ENCODE measurements at places on chromosomes 7 and 10.
A peak's percentile ranks its signal among the peaks of the same experiment; 100 is the strongest.

DNA sequence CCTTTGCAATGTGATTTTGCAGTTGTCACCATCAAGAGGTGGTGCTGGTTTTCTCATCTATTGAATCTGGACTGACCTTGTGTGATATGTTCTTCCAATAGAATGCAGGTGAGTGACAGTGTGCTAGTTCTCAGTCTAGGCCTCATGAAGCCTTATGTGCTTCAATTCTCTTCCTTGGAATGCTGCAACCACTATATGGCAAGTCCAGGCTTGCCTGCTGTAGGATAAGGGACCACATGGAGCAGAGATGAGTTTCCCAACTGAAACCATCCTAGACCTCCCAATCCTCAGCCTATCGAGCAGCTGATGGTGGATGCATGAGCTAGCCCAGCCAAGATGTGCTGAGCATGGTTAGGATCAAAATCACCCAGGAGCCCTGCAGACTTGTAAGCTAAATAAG lies 32.6 kb upstream of the ARHGAP21 start:
- no peak for DNase-seq

- DNase-seq, result no peak
These were observed 3.9 kb upstream of the CNNM1 start for GRCh38 chr10:99325281-99325680.

DNA sequence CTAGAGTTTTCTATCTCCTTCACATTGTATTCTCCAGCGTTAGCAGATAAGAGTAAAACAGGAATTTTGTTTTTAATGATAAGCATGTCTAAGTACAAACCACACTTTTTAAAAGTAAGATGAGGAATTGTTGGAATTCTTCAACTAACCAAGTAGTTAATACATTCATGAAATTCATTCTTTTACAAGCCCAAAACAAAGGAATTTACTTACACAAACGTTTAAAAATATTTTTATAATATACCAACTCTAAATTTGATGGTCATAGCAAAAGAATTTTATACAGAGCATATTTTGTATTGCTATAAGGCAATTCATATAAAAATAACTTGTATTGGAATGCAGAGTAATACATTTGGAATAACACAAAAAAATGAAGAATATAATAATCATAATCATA lies 51.3 kb downstream of the TWIST1 start:
- no peak for DNase-seq

GRCh38 chr7:828793-829561 lies 3.3 kb upstream of the SUN1 start:
- no peak for DNase-seq

GRCh38 chr7:39659356-39660013 lies 36.1 kb downstream of the RALA start:
- no peak for DNase-seq

- DNase-seq, result no peak
These were observed 920.2 kb downstream of the TYW1 start for GRCh38 chr7:67916571-67917436.

GRCh38 chr7:131511774-131512535 lies 44.5 kb downstream of the PODXL start:
- DNase-seq, result no peak

DNA sequence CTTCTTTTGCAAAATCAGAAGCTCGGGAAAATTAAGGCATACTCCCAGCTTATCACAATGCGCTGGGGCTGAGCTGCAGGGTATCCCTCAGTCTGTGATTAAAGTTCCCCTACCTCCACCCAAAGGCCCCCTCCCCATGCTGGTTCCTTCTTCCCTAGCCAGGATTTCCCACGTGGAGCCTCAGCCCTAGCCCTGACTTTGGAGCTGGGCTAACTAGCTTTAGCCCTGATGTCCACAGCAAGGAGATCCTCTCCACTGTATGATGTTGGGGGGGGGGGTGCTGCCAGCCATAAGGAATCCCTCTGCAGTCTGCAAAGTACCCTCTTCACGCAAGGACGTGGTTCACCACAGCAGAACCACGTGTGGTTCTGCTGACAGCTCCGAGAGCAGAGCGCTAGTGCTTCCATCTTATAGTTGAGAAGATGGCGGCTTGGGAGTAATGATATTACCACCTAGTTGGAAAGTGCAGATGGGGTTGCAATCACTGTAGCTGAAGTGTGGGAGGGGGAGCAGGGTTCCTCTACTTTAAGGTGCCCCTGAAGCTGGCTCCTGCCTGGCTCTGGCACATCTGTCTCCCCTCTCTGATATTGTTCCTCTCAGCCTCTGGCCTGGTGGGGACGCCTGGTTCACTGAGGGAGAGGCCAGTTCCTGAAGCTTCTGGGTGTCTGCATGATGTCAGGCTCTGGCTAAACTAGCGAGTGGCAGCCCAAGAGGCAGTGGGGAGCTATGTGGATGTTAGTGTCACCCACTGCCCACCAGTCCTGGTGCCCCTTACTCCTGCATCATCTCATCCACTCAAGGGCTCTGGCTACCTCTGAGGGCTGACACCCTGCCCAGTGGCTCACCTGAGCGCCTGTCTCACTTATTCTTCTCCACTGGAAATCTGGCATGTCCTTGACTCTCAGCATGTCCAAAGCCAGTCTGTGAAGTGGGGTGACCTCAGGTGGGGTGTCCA lies 270.7 kb downstream of the RPS24 start:
- DNase-seq, result no peak

- no peak for DNase-seq
These were observed 7.3 kb downstream of the C7orf57 start for GRCh38 chr7:48042636-48043035.

GRCh38 chr10:124802313-124802675 lies 675 bp downstream of the ABRAXAS2 start:
- DNase-seq, result peak; percentile 41

DNA sequence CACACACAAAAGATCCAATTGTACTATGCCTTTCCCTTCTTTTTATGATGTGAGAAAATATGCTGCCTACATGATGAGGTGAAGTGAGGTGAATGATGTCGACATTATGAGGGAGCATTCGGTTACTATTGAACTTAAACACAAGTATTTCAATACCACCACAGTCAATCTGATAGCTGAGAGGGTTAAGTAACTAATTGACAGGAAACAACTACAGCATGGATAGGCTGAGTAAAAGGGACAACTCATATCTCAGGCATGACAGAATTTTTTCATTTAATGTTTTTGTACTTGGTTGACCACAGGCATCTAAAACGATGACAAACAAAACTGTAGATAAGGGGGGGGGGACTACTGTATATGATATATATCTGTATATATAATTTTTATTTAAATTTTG lies 488.9 kb downstream of the SH2D4B start:
- DNase-seq, result no peak

- no peak for DNase-seq
These were observed 408.6 kb upstream of the PRKCQ start for GRCh38 chr10:6988654-6989053.

- DNase-seq, result no peak
These were observed 7.1 kb downstream of the CCSER2 start for GRCh38 chr10:84335516-84335915.

- DNase-seq, result no peak
These were observed 303.5 kb downstream of the OTUD1 start for GRCh38 chr10:23742368-23742767.

- DNase-seq, result no peak
These were observed 332.2 kb upstream of the MTPN start for GRCh38 chr7:136309407-136309806.

- DNase-seq, result no peak
These were observed 11.3 kb downstream of the NOLC1 start for GRCh38 chr10:102163342-102163989.

GRCh38 chr10:66550351-66550750 lies 375.5 kb upstream of the LRRTM3 start:
- no peak for DNase-seq

GRCh38 chr10:17394854-17395253 lies 59.5 kb downstream of the ST8SIA6 start:
- no peak for DNase-seq

GRCh38 chr7:142793156-142793555 lies 22.4 kb downstream of the PRSS2 start:
- no peak for DNase-seq

GRCh38 chr10:12308736-12309375 lies 40.5 kb upstream of the CAMK1D start:
- DNase-seq, result no peak

DNA sequence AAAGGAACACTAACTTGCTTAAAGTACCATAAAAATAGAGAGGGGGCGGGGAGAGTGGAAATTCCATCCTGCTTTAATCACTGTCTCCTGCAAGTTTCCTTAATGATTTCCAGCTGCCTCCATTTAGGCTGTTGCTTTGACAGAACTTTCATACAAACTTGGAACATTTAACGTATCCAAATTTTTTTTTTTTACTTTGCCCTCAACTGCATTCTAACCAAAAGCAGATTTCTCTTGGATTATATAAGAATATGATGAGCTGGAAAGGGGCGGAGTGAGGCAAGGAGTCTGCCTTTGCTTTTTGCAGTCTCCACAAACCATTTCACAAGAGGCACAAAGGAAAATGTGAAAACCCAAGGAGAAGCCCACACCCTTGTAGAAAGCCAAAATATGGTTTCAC lies 46.6 kb upstream of the COL1A2 start:
- DNase-seq, result no peak

- no peak for DNase-seq
These were observed 260.2 kb upstream of the BMPER start for GRCh38 chr7:33645104-33645503.

DNA sequence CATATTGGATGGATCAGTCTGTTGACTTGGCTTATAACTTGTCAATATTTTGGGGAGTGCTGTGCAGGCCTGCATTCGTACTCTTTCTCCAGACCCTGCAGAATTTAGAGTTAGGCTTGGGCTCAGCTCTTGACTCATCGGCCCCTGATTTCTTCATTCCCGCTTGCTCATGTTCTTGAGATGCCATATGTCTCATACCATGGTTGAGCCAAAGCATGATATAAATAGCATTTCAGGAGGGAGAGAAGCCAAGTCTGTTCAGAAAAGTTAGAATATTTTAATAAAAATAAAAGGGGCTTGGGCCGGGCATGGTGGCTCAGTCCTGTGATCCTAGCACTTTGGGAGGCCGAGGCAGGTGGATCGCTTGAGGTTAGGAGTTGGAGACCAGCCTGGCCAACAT lies 898.1 kb downstream of the TYW1 start:
- DNase-seq, result no peak

- DNase-seq, result no peak
These were observed 11.8 kb downstream of the OSBPL3 start for GRCh38 chr7:24968165-24968564.

DNA sequence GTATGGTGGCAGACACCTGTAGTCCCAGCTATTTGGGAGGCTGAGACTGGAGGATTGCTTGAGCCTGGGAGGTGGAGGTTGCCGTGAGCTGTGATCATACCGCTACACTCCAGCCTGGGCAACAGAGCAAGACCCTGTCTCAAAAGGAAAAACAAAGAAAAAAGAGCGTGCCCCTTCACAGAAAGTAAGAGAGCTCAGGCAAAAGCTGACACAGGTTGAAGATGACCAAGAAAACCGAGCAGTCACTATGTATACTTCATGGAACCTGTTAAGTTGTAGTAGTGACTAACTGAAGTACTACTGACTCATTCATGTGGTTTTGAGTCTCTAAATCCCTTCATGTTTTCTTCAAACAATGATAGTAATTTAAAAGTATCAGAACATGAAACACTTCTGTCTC lies 1.2 kb upstream of the PRRT4 start:
- DNase-seq, result no peak

DNA sequence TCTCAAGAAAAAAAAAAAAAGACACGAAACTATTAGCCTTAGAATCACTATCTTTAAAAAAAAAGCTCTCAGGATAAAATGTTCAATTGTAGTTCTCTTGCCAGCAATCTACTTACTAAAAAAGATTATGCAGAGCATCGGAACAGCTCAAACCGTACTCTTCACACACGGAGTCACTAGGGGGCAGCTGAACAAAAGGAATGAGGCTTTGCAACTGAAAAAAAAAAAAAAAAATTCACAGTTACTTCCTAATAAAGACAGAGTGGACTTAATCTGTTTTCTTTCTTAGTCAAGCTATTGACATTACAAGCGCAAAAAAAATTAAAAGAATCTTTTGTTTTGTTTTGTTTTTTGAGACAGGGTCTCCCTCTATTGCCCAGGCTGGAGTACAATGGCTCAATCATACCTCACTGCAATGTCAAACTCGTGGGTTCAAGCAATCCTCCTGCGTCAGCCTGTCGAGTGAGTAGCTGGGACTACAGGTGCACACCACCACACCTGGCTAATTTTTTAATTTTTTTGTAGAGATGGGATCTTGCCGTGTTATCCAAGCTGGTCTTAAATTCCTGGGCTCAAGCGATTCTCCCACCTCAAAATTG lies 11.5 kb downstream of the PMS2 start:
- peak; percentile 34 for DNase-seq

DNA sequence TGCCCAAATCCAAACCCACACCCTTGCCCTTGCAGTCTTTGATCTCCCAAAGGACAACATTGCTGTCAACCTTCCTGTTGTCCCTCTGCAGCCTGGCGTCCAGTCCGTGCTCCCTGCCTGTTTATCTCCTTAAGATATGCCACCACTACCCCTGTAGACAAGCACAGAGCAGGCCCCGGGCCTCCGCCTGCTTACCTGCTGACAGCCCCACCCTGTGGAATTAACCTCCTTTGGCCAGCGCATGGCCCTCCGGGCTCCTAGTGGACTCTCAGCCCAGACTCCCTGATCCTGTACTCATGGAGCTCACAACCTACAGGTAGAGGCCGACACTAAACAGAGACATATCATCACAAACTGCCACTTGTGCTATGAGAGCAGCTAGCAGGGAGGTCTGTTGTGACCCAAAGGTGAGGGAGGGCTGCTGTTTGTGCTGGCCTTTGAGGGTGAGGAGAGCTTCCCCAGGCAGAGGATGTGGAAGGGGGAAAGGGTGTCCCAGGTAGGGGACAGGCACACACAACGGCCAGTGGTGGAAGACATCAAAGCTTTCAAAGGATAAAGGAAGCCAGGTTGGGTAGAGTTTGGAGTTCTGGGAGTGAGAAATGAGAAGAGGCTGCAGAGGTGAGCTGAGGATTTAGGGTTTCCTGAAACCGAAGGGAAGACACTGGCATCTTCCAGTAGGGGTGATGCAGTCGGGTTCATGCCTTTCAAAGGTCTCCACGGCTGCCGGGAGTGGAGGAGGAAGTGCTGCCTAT lies 174.5 kb upstream of the ZMIZ1 start:
- DNase-seq, result no peak

DNA sequence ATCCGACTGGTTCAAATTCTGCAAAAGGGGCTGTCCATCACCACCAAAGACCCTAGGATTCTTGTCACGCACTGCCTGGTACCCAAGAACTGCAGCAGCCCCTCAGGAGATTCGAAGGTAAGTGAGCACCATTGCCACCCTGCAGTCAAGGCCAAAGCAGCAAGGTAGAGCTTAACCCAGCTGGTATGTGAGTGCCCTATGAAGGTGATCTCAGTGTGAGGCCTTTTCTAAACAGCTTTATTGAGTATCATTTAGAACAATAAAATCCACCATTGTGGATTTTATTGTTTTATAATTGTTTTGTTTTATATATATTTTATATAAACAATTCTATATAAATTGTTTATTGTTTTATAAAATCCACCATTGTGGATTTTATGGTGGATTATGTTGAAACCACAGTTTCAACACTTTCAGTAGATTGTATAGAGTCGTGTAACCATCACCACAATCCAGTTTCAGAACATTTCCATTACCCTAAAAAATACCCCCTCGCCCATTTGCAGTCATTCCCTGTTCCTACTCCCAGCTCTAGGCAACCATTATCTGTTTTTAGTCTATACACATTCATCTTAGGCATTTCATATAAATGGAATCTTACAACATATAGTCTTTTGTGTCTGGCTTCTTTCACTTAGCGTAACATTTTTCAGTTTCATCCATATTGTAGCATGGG lies 20.1 kb upstream of the CALU start:
- DNase-seq, result no peak
